T-helper 2 cell treated with Interferon-gamma antibody and Interleukin-4, amounts not matched to agents 5 μg/mL and 100 μg/mL, for 36 hours (primary cell): ENCODE measurements at places on chromosomes 6 and 20.

DNA sequence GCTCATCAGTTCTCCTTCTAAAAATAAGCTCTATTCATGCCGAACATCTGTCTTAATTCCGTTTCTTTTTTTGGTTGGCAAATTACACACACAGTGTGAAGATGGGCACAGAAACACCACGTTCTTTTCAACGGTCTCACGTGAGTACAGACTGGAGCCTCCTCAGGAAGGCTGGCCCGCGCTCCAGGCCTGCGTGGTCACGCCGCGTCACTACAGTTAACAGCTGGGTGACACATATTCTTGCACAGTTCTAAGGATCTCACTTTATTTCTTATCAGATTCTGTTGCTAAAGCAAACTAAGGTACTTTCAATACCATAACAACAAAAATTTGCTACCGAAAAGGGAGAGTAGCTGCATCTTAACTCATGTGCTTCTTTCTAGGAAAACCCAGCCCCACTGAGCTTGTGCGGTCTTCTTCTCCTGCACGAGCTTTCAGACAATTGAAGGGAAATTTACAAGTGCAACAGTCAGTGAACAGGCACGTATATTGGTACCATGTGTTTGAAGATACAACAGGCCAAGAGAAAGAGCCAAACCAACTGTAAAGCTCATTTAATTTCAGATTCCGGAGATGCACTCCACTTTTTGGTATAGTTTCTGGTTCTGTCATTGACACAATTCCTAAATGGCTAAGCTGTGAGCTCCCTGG lies 55.6 kb upstream of the MPC1 start:
- no peak for DNase-seq

- no peak for DNase-seq
These were observed 15.9 kb downstream of the BCAS1 start for GRCh38 chr20:54054516-54054915.

DNA sequence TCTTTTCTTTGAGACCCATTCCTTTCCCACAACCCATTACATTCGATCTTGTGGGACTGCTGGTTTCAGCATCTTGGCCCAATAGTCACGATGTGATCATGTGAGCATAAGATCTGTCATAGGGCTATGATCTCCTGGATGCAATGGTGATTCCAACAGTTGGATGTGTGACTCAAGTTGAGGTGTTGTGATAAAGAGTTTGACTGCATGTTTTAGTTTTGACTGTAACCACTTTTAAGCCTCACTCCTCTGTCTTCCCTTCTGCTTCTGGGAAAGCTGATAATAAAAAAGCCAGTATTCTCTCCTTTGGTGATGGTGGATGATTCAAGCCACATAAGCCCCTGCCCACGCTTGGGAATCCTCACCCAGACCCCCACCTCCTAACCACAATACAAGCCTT lies 117.0 kb upstream of the ASCC3 start:
- no peak for DNase-seq

GRCh38 chr6:15331143-15331542 lies 85.3 kb downstream of the JARID2 start:
- no peak for DNase-seq

GRCh38 chr6:36127462-36128016 lies 2.8 kb upstream of the MAPK13 start:
- no peak for DNase-seq

GRCh38 chr6:10146715-10147451 lies 268.0 kb downstream of the TFAP2A start:
- DNase-seq = no peak

GRCh38 chr20:25066386-25066785 lies 8.4 kb upstream of the ACSS1 start:
- no peak for DNase-seq
